NCI-H748 treated with DMSO at 0.1 percent for 48 hours (cell line): ENCODE measurements at places on chromosomes 6 and 20.

DNA sequence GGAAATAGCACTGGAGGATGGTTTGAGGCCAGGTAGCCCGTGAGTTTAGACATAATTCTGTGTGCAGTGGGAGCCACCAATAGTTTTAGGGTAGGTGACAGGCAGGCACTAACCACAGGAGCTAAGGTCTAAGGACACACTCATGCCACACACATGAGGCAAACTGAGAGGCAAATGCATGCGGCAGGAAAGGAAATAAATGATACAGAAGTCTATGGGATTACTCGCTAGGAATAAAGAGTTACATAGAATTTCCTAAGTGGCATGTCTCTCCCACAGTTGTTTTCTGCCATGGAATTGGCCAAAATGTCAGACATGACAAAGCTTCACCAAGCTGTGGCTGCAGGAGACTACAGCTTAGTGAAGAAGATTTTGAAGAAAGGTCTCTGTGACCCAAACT, 4.9 kb downstream of the ANKRD66 start:
- no peak for DNase-seq

DNA sequence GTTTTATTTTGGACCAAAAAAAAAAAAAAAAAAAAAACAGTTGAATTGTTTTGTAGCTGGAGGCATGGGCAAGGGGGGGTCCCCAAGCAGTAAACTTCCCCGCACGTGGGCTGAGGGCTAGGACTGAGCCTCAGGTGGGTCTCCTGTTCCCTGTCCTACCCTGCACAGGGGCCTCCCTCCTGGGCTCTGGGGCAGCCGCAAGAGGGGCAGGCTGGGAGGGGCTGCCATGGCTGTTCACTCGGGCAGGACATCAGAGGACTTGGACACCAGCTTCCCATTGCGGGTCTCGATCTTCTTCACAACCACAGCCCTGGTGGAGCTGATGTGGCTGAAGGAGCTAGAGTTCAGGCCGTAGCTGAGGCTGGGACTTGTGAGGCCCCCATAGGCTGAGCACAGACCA, 21.1 kb downstream of the SGK1 start:
- no peak for DNase-seq

- DNase-seq = no peak
Measured at GRCh38 chr6:70151616-70152015, 151.3 kb downstream of the COL9A1 start.

DNA sequence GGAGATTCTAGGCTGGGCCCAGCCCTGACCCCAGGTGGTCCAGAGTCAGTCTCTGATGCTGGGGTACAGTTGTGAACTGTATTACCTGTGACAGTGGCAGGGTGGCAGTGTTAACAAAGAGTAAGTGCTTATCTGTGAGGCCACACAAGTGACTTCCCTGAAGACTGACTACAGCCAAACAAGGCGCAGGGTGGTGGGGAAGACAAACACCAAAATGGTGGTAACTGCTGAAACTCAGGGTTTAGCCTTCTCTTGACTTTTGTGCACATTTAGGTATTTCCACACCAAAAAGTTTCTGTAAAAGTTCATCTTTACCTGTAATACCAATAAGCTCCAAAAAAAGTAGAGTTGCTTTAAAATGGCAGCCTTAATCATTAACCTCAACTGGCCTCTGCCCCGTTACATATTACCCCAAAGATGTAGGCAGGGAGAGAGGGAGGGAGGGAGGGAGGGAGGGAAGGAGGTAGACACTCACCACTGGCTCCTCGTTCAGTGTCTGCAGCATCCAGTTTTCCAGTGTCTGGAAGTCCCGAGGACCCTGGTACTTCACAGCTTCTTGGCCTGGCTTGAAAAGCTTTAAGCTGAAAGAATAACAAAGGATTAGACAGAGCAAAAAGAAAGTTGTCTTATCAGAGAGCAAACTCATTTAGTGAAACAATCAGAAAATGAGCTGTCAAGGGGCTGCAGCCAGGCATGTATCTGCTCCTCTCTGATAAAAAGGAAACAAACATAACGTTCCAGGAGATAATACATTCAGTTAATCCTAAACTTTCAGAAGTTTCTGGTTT, 11.3 kb downstream of the TXNDC5 start:
- DNase-seq = no peak

DNA sequence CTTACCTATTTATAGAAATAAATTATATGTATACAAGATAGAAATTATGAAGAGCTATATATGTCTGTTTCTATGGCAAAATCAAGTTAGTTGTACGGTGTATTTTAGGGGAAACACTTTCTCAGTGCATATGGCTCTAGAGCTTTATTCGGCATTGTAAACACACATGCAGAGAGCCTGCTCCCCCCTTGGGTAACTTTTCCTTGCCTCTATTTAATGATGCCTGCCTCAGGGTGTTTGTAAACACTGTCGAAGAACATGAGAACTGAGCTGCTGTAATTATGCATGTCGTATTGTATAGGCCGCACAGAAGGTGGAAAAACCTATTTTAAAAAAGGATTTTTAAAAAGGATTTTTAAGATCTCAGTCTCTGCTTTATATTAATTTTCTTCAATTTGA, 133.4 kb downstream of the FNDC1 start:
- no peak for DNase-seq

GRCh38 chr6:141988954-141989705, 143.6 kb upstream of the GJE1 start:
- peak; percentile 36 for DNase-seq

DNA sequence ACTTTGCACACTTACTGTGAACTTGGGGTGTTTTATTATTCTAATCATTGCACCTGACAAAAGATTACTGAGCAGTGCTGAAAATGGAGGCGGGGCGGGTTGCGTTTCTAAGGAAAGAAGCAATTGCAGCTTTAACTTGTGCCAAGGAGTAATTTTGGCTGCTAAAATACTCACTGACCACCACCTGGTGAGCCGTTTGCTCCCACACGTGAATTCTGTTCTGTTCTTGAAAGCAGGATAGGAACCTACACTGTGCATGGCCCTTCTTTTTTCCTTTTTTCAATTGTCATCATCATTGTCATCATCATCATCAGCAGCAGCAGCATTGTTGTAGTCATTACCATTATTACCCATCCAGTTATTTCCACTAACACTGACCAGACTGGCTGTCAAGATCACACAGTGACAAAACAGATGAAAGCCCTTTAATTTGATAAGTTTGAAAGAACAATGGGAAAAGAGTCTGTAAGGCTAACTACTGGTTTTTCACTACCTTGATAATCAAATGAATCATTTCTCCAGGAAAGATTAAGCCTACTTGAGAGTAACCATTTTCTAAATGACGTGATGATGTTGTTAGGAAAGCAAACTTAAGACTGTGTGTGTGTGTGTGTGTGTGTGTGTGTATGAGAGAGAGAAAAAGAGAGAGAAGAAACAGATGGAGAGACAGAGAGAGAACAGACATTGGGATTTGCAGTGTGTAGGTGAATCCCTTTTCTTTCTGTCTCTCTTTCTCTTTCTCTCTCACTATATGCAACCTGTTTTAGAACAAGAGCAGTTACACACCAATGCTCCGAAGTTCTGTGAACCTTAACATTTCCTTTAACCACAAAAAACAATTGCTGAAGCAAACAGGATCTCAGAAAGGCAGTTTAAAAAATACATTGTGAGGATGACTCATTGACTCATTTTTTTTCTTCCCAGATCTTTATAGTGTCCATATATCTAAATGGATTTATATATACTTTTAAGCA, 3.8 kb downstream of the RIPOR2 start:
- DNase-seq = no peak
